Activated naive CD4-positive, alpha-beta T cell treated with Interleukin-2 at 50 U/mL for 16 hours (primary cell): ENCODE measurements at places on chromosomes 4 and X.

GRCh38 chr4:57182132-57182874, 72.1 kb upstream of the IGFBP7 start:
- DNase-seq: no peak

DNA sequence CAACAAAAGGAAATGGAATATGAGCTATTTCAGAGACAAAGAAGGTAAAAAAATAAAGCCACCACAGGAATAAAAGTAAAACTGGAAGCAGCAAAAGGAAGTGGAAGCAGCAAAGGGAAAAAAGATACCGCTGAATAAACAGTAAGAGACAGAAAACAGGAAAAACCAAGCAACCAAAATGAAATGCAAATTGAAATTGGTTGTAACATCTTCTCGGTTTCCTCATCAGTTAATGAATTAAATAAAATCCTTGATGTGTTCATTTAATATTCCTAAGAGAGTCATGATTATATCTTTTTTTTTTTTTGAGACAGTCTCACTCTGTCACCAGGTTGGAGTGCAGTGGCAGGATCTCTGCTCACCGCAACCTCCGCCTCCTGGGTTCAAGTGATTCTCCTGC, 132.8 kb downstream of the DLG3 start:
- no peak for DNase-seq

GRCh38 chr4:123421937-123422781, 25.6 kb downstream of the SPRY1 start:
- DNase-seq: no peak

DNA sequence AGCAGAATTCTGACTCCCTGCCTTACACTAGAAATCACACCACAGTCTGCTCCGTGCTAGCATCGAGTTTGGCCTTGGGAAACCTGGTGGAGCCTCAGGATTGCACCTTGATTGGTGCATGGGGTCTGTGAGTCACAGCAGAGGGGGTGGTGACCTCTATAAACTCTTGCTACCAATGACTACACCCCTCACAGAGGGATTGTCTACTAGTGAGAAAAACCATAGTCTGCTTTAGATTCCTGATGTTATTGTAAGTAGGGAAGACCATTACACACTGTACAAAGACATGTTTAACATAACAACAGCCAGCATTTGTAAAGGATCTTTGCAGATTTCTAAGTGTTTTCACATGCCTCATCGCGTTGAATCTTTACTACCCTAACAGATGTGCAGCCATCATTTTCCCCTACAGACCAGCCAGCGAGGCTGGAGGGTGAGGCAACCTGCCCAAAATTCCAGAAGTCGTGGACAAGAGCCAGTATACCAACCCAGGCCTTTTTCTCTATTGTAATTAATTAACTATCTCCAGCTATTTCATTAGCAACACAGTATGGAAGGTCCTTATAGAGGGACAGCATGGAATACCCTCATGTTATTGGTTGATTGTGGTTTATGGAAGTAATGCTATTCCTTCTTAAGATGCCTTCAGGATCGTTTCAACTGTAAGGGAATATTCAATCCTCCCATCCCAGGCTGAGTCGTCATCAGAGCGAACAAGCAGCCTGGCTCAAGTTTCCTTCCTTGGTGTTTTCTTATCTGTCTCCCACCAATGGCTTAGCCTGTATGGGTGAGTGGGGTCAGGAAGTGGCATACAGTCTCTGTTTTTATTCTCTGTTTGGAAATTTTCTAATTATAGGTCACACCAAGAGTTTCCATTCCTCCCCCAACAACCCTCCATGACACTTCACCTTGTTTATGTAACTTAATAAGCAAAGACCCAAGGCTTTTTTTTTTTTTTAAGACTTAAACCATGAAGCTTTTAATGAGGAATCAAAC, 55.9 kb upstream of the KDR start:
- DNase-seq: no peak

DNA sequence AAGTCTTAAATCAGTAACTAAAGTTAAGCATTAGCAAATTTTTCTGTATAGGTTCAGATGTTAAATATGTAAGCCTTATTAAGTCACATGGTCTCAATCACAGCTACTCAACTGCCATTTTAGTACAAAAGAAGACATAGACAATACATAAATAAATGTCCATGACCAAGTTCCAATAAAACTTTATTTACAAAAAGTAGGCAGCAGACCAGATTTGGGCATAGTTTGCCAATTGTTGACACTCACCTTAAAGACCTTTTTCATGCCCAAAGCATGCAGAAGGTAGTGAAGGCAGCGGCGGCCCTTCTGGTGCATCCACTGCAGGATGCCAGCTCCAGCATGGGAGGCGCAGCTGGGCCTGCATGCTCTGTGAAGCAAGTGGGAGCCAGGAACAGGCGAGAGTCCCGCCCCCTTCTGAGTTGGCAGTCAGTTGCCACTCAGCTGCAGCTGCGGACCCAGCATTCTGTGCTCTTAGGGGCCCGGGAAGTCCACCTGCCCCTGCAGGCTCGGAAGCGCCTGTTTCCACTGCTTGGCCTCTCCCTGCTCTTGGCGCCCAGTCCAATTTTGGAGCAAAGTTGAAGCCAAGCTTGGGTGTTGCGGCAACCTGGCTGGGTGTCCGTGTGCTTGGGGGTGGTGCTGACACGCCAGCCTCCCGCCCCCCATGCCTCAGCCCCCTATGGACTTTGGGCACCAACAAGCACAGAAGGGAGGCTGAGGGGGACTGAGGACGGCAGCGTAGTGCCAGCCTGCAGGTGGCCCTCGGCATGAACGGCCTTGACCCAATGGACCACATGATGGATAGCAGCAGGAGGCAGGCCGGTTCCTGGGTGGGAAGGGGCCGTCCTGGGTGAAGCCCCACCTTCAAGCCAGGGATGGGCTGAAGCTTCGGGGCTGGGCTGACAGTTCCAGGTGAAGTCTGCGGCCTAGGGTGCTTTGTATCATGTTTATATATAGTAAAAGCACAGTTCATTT, 42.4 kb upstream of the PABPC4L start:
- no peak for DNase-seq

DNA sequence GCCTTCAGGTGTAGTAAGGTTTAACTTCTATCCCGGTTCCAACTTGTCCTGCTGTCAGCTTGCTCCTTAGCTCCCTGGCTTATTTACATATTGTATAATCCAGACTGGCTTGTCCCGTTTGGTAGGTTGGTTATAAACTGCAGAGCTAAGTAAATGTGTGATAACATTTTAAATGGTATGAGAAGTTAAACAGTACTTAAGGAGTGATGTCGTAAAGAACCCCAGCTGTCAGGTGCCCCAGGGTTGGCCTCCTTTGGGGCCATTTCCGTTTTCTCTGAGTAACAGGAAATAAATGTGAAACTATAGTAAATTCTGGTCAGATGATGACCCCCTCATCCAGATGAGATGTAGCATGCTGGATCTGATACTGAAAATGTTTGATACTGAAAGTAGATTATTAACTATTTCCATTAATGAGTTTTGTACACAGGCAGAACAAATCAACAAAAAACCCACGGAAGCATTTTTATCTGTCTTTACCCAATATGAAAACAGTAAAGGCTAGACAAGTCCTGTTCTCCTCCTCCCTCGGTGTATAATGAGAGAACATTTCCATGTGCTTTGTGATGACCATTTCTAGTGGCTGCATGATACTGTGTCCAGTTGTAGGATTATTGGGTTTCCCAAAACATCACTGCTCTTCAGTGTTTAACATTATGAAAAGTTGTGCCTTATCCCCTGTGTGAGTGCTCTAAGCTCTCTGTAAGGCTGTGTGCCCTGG, 22.4 kb downstream of the GAB1 start:
- peak; percentile 31 for DNase-seq

- no peak for DNase-seq
Observed at GRCh38 chr4:8538703-8539567, 41.3 kb upstream of the GPR78 start.

DNA sequence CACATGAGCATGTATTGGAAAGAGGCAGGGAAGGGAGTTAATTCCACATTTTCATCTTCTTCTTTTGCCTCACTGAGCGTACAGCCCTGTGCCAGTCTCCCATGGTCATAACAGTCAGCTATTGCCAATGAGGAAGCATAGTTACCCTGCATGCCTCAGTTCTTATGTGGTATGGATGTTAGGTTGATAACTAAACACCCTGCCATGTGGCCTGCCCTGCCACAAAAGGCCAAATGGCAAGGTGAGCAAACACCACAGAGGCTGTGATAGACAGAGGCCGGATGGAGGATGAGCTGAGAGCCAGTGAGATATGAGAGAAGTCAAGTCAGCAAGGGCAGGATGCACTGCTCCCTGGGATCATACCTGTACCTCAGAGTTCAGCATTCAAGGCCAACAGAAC, 59.3 kb downstream of the BTC start:
- DNase-seq: no peak

DNA sequence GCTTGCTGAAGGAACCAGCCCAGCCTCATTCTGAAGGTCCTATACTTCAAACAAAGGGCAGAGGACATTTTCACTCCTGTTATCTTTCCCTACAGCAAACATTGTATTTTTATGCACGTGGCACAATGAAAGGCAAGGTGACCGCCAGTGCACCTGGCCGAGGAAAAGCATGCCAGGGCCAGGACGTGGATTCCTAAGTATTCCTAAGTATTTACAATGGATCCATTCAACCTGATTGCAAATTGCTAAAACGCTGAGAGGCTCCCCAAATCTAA, 127.9 kb upstream of the FTHL17 start:
- DNase-seq: no peak

- DNase-seq: no peak
Observed at GRCh38 chr4:144350706-144351105, 210.2 kb upstream of the GYPA start.

DNA sequence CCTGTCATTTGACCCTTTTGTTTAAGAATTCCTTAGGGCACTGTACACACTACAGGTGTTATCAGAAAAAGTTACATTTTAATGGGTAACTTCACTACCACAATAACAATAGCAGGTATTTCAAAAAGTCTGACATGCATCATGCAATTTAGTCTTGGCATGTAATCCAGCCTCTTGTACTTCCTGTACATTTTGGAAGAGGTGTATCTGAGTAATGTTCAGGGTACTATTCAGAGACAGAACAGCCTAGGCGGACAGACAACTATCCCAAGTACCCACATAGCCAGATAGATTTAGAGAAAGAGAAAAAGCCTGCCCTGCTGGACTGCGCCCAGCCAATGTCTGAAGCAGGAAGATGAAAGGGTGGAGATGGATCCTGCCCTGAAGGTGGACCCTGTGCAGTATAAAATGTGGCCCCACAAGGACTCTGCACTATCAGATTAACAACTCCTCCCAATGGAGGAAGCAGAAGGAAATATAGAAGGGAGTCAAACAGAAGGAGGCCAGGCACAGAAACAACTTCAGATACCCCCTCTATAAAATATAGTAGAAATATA, 8.5 kb downstream of the UGT2B7 start:
- no peak for DNase-seq

GRCh38 chrX:154658187-154658586, 4.8 kb upstream of the CTAG2 start:
- no peak for DNase-seq

GRCh38 chr4:106809076-106809475, 227.0 kb downstream of the DKK2 start:
- no peak for DNase-seq

- peak; percentile 4 for DNase-seq
Observed at GRCh38 chr4:73620115-73620792, at the start of gene RASSF6. TSS of gene RASSF6 (minus strand) at chr4:73620436. CDS start at chr4:73611795, 8,641 bp downstream.

DNA sequence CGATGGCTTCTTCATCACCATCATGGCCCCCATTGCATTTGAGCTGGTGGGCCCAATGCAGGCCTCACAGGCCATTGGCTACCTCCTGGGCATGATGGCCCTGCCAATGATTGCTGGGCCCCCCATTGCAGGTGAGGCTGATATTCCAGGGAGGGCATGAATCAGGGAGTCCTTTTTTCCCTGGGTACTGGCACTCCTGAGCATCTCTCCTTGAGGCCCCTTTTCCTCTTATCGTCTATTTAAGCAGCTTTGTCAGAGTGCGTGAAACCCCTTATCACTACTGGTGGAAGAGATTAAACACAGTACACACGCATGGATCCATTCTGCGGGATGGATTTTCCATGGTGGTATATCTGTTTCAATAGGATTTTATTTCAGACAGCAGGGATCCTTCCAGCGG, 85.1 kb downstream of the RLIM start:
- DNase-seq: no peak

- DNase-seq: no peak
Observed at GRCh38 chr4:186037692-186038658, 31.0 kb upstream of the TLR3 start.

GRCh38 chr4:184506527-184507121, 32.3 kb upstream of the IRF2 start:
- peak; percentile 34 for DNase-seq

GRCh38 chr4:2042204-2042946, 16.8 kb upstream of the NAT8L start:
- peak; percentile 42 for DNase-seq

DNA sequence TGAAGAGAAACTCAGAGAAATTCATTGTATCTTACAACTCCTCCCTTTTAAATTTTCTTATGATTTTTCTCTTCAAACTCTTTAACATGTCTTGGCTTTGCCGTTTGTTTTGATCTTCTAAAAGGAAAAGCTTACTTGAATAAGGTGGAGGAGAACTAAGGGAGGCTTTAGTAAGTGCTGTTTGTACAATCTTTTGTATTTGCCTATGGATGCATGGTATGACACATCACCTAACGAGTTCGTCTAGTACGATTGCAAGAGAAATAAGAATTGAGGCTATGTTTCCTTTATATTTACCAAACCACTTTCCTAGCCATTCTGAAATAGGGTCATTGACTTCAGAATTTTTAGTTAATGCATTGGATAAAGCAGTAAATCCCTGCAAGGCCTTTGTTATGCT, 8.4 kb upstream of the BST1 start:
- no peak for DNase-seq

DNA sequence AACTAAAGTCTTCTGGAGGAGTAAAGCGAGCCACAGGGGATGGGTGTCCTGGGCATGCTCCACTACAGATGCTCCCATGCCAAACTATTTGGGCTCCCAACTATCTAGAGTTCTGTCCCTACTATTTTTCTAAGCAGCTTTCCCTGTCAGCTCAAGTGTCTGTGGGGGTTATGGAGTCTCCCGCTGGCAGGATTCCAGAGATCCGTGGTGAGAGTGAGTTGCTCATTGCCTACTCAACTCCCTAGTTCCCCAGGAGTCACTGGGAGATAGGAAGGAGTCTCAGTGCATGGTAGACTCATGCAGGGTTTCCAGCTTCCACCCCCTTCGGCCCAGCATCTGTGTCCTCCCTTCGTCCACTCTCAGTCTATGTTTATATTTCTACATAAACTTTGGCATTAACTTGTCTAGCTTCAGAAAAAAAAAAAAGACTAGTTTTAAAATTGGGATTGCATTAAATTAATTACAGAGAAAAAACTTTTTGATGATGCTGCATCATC, 55.1 kb upstream of the INPP4B start:
- DNase-seq: no peak

- DNase-seq: no peak
Observed at GRCh38 chrX:38841750-38842149, 40.5 kb downstream of the MID1IP1 start.

- no peak for DNase-seq
Observed at GRCh38 chr4:169618286-169618685, 2.1 kb upstream of the CLCN3 start.
